RPMI8226 (cell line): ENCODE measurements at places on chromosomes 12 and 14.

DNA sequence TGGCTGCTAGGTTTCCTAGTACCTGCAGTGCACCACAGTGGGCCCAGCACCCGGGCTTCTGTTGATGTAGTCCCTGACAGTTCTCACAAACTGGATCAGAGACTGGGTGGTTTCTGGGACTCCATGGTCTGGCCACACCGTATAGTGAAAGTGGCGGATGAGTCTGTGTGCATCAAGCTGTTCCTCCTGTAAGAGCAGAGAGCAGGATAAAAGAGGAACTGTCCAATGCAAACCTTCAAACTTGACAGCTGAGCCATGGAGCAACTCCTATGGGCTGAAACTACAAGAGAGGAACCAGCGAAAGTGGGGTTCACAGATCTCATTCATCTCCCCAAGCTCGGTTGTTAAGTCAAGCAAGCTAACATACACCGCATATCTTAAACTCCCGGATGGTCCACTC, 102.8 kb downstream of the PTPRB start:
- no peak for DNase-seq

DNA sequence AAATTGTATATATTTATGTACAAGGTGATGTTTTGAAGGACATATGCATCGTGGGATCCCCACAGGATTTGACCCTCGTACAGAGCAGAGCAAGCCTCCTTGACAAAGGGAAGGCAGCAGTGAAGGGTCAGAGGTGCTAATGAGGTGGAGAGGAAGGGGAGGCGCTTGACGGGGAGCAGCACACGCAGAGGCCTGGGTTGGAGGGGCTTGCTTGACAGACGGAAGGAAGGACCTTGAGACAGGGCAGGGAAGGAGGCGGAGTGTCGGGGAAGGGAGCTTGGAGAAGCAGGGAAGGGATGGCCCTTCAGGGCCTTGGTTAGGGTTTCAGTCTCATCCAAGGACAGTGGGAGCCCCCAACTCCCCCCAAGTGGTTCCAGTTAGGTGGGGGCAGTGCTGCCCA, 52.6 kb downstream of the ZNF664 start:
- DNase-seq: no peak

DNA sequence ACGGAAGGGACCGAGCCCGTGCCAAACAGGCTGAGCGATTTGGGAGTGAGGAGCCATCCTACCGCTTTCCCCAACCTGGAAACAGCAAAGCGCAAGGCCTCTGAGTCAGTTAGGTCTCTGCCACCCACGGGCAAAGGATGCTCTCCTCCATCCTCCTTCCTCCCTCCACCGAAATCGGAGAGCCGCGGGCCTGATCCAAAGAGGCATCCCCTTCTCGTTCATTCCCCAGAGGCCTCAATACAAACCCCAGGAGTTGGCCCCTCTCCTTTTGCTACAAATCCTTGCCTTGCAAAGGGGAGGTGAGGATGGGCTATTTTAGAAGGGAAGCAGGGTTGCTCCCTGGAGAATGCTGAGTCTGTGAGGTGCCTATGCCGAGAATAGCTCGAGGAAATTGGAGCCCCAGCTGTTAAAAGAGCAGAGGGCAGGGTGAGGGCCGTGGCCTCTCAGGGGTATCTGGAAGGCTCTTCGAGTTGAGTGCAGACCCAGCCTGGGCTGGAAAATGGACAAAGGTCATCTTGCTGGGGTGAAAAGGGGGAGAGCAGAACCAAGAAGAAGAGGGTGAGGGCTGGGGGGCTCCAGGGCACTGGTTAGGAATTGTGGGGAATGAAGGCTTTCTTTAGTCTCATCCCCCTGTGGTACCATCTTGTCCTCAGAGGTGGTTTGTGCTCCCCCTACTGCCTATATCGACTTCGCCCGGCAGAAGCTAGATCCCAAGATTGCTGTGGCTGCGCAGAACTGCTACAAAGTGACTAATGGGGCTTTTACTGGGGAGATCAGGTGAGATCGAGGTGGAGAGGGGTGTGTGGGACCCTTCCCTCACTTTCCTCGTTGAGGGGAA, 1.1 kb downstream of the TPI1 start:
- DNase-seq: peak; percentile 26

DNA sequence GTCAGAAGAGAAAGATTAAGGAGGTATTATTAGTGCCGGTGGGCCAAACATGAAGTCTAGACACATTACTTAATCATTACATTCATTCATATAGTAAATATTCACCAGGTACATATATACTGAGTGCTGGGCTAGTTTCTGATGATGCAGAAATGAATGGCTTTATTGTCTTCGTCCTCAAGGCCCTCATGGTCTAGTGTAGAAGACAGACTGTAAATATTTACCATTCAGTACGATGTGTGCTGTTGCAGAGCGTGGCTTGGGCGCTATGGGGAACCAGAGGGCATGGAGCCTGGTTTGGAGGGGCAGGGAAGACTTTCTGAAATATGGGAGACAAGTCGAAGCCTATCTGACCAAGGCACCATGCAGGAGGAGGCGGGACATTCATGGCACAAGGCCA, 37.0 kb upstream of the TCL1B start:
- no peak for DNase-seq

- no peak for DNase-seq
These were observed 1173.0 kb downstream of the VRK1 start for GRCh38 chr14:97970222-97970621.

- no peak for DNase-seq
These were observed 1.2 kb downstream of the SLC2A13 start for GRCh38 chr12:40104461-40105264.

DNA sequence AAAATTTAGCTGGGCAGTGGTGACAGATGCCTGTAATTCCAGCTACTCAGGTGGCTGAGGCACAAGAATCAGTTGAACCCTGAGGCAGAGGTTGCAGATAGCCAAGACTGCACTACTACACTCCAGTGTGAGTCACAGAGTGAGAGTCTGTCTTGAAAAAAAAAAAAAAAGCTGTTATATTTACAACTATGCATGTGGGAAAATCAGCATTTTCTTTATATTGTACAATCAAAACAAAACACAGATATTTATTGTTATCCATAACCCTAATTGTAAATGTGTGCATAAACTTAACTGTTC, 12.5 kb downstream of the C1R start:
- no peak for DNase-seq

DNA sequence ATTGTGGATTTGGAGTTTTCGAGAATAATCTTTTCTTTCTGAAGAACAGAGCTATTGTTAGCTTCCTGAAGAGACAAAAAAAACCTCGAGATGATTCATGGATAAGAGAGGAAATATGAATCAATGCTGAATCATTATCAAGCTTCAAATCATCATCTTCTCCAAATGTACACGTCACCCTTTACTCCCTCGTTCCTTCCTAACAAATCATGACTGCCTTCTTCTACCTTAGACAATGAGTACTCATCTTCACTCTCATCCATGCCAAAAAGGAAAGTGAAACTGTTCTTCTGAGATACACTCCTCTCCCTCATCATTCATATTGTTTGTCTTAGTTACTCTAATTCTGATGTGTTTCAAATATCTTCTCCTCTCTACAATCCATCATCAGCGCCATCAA, 1115.8 kb upstream of the ATXN7L3B start:
- peak; percentile 41 for DNase-seq

- peak; percentile 31 for DNase-seq
These were observed 600 bp downstream of the PNN start for GRCh38 chr14:39175445-39176262.

- DNase-seq: peak; percentile 53
These were observed 19.8 kb downstream of the KRT80 start for GRCh38 chr12:52171950-52172512.

GRCh38 chr14:96205978-96206360, 1.3 kb downstream of the BDKRB2 start:
- DNase-seq: no peak

- DNase-seq: peak; percentile 29
These were observed 588.2 kb downstream of the NRXN3 start for GRCh38 chr14:78758333-78758732.

GRCh38 chr12:124179936-124180607, 114.8 kb upstream of the RFLNA start:
- no peak for DNase-seq

DNA sequence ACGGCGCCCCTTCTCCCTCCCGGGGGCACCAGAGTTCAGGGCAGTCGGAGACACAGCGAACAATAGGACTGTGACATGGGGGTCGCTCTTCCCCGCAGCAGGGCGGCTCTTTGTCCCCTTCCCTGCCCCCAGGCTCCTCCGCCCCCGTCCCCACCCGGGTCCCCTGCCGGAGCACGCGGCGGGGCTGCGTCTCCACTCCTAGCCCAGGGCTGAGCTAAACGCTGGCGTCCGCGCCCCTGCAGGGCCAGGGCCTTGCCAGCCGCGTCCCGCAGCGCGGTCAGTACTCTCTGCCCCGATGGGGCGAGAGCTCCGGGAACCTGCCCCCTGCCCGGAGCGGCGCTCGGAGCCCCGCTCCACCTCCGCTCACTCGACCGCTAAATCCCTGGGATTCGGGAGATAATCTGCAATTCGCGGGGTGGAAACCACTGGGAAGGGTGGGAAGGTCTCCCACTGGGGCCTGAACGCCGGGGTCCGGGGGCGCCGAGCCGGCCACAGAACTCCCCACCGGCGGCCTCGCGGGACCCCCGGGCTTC, 825 bp upstream of the CCDC85C start:
- DNase-seq: peak; percentile 39

GRCh38 chr14:53368711-53369201, 215.6 kb upstream of the DDHD1 start:
- DNase-seq: no peak

GRCh38 chr14:66572826-66573225, 64.9 kb downstream of the GPHN start:
- DNase-seq: no peak

GRCh38 chr12:5236022-5236640, 192.5 kb downstream of the KCNA5 start:
- no peak for DNase-seq

GRCh38 chr14:75222208-75222701, 45.8 kb upstream of the TMED10 start:
- no peak for DNase-seq

DNA sequence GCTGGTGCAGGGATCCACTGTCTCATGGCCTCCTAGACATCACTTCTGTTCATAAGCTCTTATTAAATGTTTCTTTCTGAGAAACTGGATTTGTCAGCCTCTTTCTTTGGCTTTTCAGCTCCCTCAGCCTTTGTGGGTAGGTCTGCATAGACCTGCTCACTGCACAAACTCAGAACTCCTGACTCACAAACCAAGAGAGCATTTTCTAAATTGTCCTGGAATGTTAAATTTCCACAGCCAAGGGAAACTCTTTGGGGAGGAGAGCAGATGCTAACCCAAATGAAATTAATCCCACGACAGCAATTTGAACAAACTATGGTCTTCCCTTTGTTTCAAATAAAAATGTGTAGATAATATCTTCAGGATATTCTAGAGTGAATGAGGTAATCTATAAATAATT, 19.5 kb upstream of the CERS5 start:
- no peak for DNase-seq

DNA sequence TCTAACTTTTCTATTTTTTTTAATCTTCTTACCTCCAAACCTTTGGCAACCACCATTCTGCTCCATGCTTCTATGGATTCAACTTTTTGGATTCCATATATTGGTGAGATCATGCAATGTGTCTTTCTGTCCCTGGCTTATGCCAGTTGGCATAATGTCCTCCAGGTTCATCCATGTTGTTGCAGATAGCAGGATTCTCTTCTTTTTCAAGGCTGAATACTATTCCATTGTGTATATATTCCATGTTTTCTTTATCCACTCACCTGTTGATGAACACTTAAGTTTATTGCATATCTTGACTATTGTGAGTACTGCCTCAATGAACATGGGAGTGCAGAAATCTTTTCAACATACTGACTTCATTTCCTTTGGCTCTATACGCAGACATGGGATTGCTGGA, 21.2 kb upstream of the SLC38A4 start:
- DNase-seq: no peak

- DNase-seq: no peak
These were observed 38.8 kb upstream of the TMCC3 start for GRCh38 chr12:94689002-94689645.

- DNase-seq: no peak
These were observed 10.0 kb downstream of the BHLHE41 start for GRCh38 chr12:26114720-26115401.

GRCh38 chr14:98564541-98564940, 707.5 kb downstream of the BCL11B start:
- no peak for DNase-seq

DNA sequence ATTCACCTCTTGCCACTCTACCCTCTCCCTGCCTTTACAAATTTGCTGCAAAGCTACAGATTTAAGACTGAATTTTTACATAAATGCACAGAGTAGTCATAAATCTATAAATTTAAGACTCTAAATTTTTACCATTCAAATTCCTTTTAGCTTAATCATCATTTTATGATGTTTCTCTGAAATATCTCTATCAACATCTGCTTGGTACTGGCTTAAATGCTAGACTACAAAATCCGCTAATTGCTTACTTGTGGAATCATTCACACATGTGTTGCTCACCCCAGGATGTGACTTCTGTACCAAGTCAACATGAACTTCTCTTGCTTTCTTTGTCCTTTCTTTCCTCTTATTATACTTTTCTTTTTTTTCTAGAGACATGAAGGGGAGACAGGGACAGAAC, 109.2 kb downstream of the GALC start:
- no peak for DNase-seq

DNA sequence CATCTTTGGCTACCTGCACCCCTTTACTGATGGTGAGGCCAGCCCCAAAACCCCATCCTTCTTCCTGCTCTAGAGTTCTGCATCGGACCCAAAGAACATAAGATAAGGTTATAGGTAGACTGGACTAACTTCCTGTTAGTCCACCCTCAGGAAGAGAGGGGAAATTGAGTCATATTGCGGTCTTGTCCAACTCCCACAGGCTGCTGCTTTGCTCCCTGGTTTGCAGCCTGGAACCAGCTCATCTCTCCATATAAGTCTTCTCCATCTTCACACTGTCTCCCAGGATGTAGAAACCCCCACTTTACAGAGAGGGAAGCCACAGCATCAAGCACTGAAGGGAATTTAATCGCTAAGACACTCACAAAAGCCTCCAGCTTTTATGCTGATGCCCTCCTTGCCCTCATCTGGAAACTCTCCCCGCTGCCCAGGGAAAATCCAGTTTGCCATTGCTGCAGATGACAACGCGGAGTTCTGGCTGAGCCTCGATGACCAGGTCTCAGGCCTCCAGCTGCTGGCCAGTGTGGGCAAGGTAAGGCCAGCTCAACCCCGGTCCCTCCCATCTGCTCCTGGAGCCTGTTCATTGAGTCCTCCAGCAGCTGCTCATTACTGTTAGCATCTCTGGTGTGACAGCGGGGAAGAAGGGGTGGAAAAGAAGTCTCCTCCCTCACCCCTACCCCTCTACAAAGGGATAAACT, 85.3 kb downstream of the B4GALNT3 start:
- no peak for DNase-seq

- no peak for DNase-seq
These were observed 44.5 kb downstream of the SLC38A1 start for GRCh38 chr12:46224386-46224785.

- no peak for DNase-seq
These were observed 1.9 kb downstream of the BMP4 start for GRCh38 chr14:53954551-53955228.
